ENCODE measurements at places on chromosomes 12 and 14.
A peak's percentile ranks its signal among the peaks of the same experiment; 100 is the strongest.

- DNase-seq: no peak
Measured at GRCh38 chr12:42985506-42985905, 396.0 kb upstream of the PRICKLE1 start.

GRCh38 chr14:52046376-52046917 is 22.4 kb downstream of the NID2 start:
- no peak for DNase-seq

DNA sequence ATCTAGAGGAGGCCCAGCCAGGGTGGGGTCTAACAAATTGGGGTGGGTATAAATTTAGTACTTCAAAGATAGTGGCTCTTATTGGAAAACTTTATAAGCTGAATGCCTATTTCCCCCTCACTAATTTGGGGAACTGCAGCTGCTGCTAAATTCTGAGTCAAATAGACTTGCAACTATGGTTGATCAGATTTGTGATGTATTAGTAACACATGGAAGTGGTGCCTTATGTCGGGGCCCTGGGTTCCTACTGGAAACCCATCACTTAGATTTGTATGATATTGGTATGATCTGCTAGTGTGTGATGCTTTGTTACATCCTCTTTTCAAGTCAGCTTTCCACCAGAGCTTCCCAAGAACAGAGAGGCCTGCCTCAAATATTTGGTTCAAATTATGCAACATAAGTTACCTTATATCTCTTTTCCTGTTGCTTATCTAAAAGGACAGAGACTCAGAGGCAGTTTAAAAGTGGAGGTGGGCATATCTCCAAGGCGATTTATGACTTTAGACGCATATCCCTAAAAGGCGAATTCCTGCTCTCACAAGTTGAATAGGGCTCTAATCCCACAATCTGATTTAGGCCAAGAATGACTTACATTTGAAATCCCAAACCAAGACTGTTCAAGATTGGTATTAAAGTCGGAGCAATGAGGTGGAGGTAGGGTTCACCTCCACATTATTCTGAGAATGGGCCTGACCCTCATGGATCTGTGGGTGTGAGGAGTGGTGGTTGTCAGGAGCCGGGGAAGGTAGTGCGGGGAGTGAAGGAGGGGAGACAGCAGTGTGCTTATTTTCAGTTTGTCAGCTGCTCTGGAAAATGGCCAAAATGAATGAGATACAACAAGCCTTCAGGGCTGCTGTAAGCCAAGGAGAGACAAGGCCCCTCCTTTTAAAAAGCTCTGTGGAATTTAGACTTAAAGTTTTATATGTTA is 425.8 kb downstream of the RAD51B start:
- DNase-seq: peak; percentile 69

- DNase-seq: no peak
Measured at GRCh38 chr14:91925727-91926121, 21.8 kb downstream of the FBLN5 start.

DNA sequence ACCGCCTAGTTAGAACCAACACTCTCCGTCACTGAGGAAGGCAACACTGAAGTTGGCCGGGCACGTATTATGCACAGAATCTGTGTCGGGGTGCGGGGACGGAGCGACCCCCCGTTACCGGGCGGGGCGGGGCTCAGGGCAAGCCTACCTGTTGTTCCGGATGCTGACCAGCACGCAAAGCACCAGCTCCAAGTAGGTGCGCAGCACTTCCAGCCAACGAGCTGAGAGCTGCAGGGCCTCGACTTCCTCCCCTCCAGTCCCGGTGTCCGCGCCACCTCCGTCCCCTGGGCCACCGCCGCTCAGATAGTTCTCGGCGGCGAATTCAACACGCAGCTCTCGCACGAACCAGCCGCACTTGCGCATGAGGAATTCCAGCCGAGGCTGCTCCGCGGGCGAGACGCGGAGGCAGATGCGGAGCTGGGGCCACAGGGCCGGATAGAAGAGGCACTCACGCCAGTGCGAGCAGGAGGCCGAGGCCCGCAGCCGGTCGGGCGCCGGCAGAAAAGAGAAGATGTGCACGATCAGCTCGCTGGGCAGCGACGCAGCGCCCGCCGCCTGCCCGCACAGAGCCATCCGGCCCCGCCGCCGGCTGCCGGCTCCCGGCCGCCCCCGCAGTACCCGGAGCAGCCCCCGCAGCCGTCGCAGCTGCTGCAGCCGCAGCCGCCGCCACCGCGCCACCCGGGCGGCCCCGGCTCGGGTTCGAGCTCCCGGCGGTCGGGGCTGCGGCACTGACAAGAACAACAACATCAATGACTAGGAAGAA is 636 bp downstream of the FBXO33 start:
- no peak for DNase-seq

GRCh38 chr14:106166232-106166631 is 639.8 kb downstream of the TMEM121 start:
- DNase-seq: no peak

DNA sequence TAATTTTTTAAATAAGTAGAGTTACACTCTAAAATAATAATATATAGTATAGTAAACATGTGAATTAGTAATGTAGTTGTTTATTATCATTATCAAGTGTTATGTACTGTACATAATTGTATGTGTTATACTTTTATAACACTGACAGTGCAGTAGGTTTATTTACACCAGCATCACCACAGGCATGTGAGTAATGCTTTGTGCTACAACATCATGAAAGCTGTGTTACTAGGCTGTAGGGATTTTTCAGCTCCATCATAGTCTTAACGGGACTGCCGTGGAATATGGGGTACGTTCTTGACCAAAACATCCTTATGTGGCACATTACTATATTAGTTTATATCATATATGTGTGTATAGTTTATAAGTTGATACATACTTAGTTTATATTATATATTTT is 8.6 kb downstream of the FNTB start:
- DNase-seq: no peak
